Stimulated activated naive CD4-positive, alpha-beta T cell treated with Interleukin-2 at 50 U/mL for 16 hours (primary cell): ENCODE measurements at places on chromosomes 7 and 10.

GRCh38 chr7:78562191-78562590 is 763.6 kb downstream of the PHTF2 start:
- no peak for DNase-seq

GRCh38 chr10:45433716-45434469 is 59.9 kb downstream of the ALOX5 start:
- no peak for DNase-seq

GRCh38 chr7:27784399-27785053 is 44.6 kb downstream of the TAX1BP1 start:
- DNase-seq: no peak

DNA sequence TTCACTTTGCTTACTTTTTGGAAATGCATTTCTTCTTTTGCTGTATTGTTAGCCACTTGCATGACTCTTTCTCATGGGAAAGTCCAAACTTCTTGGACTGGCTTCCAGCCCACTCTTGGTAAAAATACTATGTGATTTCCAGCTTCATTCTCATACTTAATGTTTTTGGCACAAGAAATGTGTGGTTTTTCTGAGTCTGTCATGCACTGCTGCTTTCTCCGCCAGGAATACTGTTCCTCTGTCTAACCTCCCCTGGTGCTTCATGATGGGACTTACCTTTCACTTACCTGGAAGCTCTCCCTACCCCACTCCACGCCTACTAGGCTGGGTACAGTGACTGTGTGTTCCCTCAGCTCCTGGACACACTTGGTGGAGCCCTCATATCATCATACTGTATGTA is 18.7 kb downstream of the MGAM2 start:
- no peak for DNase-seq

DNA sequence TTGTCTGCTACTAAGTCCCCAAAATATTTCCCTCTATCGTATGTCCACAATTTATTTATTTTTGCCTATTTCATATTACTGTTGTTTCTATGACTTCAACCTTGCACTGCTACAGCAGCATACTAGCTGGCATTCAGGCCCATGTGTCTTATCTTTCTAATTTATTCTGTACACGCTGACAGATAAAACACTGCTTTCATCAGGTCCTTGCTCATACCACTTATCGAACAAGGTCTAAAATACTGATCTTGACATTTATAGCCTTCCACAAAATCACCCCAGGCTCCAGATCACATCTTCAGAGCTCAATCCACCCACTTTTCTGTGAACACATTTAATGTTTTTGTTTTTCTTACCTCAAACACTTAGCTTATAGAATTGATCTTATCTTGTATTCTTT is 374.6 kb downstream of the THSD7A start:
- no peak for DNase-seq

- no peak for DNase-seq
Measured at GRCh38 chr10:6823770-6824169, 243.7 kb upstream of the PRKCQ start.

DNA sequence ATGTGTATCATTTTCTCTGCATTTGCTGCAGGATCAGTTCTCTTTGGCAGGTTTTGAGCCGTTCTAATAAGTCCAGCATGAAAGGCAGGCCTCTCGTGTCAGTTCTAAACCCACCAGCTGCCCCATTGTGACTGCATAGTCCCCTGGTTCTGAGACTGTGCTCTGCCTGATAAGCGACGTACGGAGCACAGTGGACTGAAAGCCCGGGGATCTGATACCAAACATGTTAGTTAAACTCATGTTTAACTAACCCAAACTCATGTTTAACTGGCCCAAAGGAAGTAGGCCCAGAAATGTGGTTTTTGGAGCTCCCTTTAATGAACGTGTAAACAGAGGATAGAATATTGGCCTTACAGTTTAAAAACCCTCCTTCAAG is 98.0 kb upstream of the PDCD4 start:
- no peak for DNase-seq
